Stimulated activated CD8-positive, alpha-beta memory T cell treated with anti-CD3 and anti-CD28 coated beads, Interleukin-4, amount 100 ng/mL, for 1 hour (primary cell): ENCODE measurements at places on chromosomes 13 and 19.

GRCh38 chr13:23888658-23889614 lies at the start of gene MIPEP:
MIPEP (minus strand) TSS chr13:23889400; CDS start chr13:23889320, 80 bp downstream.
- peak; percentile 80 for DNase-seq

- DNase-seq, result no peak
Measured at GRCh38 chr19:56162258-56162657, 13.6 kb upstream of the GALP start.

DNA sequence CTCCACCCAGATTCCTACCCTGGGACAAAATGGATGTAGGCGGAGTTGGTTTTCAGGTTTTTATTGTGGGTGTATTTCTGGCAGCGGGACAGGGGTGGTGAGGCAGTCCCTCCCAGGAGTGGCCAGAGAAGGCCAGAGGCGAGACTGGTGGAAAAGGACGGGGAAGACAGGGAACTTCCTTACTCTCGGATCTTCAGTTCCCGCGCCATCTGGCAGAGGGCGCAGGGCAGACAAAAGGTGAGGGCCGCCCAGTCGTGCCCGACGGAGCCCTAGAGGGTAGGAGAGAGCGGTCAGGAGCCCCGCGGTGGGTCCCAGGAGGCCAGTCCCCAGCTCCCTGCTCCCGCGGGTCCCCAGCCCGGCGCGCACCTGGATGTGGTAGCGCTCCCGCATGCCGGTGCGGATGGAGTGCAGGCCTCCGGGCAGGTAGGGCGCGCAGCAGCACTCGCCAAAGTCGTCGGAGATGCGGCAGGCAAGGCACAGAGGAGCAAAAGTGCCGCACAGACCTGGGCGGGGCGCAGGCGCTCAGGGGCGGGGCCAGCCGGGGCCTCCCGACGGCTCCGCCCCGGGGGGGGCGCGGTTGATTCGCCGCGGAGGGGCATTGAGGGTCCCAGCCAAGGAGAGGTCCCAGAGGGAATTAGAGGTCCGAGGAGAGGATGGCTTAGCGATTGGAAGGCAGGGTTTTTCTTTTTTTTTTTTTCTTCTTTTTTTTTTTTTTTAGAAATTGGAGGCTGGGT lies 3.0 kb downstream of the CNFN start:
- DNase-seq, result no peak

DNA sequence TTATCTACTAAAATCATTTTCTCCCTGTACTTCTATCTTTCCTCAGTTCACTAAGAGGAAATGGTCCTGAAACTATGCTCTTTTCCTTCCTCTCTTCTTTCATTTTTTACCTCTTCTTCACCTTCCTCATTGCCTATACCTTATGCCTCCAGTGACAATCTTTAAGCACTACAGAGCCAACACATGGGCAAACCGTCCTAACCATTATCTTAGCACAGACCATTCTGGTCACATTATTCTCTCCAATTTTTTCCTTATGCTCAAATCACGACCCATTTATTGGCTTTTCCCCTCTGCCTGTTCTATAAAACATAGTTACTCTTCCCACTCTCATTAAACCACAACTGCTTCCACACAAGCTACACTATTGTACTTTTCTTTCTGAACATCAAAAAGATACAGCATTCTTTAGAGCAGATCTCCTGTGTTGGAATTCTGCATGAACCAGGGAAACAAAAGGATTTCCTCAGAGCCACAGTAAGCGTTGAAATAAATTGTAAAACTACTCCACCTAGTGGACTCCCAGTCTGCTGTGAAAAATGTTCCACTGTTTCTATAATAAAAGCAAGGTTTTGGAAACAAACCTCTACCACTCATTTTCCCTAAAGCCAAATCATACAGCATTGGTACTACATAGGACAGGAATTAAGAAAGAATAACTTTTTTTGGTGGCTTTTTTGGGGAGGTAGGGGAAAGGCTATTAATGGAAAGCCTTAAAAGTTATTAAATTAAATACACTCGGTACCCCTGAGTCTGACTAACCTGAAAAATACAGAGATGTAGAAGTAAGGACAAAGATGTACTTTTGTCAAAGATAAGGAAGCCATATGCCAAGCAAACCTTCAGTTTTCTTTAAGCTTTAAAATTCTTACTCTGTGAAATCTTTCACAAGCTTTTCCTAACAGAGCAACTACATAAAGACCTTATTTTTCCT lies 19.5 kb downstream of the NUFIP1 start:
- no peak for DNase-seq

GRCh38 chr19:39941615-39942365 lies 7.4 kb upstream of the FCGBP start:
- DNase-seq, result peak; percentile 34

DNA sequence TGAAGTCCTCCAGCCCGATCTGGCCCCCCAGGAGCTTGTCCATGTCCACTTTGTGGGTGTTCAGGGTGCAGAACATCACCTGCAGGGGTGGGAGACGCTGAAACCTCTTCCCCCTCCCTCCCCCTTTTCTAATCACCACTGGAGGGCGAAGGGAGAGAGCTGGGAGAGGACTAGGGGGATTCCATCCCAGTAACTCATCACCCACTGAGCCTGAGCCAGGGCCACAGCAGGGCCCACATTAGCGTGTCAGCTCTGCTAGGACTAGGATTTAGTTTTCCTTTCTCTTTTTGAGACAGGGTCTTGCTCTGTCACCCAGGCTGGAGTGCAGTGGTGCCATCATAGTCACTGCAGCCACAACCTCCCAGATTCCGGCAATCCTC lies 5.5 kb upstream of the PTGER1 start:
- no peak for DNase-seq

GRCh38 chr19:53432088-53432661 lies 391 bp downstream of the ZNF761 start:
- DNase-seq, result no peak

DNA sequence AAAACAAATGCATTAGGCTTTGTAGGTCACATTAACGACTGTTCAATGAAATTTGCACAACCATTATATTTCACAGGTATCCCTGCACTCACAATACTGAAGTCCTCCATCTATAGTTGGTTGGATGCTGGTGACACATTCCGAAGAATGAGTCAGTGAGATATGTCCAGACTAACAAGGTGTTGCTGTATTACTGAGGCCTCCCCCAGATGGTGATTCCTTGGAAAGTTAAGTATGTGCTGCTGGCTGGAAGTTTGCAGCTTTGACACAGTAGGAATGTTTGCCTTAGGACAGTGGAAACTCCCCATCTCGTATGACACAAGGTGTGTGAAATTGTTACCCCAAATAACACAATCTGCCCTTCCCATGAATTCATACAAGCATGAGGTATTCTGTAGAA lies 46.6 kb downstream of the FGF14 start:
- DNase-seq, result no peak

- no peak for DNase-seq
Measured at GRCh38 chr13:73167028-73167820, 108.4 kb downstream of the KLF5 start.

GRCh38 chr13:61927648-61928047 lies 512.0 kb upstream of the PCDH20 start:
- no peak for DNase-seq

- DNase-seq, result peak; percentile 55
Measured at GRCh38 chr19:40806423-40807146, 7.6 kb downstream of the EGLN2 start.

GRCh38 chr19:7545904-7546303 lies 10.4 kb downstream of the PNPLA6 start:
- no peak for DNase-seq

DNA sequence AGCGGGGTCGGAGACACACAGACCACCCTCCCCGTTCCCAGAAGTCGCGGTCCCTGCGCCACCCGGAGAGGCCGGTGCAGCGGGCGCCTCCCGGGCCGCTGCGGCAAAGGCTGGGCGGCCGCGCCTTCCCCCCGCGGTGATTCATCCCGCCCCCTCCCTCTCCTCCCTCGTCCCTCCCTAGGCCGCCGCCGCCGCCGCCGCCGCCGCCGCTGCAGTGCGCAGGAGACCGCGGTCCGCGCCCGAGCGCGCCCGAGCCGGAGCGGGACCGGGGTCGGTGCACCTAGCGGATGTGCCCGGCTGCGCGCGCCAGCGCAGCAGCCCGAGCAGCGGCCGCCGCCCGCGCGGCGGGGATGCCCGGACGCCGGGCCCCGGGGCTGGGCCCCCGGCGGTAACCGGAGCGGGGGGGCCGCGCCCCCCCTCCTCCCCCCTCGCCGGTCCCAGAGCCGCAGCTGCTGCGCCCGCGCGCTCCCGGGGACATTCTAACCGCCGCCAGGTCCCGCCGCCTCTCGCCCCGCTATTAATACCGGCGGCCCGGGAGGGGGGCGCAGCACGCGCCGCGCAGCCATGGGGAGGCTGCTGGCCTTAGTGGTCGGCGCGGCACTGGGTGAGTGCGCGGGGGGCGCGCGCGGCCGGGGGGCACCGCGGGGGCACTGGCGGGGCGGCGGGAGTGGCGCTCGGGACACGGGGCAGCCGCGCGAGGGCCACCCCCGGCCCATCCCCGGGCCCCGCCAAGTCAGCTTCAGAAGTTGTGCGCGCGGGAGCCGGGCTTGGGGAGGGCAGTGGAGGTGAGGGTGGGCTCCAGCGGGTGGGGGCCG lies at the start of gene SCN1B:
Gene SCN1B (plus strand): TSS at position 214 of the 815 bp plus-strand sequence. CDS start 351 bp downstream, at position 565.
- peak; percentile 31 for DNase-seq

DNA sequence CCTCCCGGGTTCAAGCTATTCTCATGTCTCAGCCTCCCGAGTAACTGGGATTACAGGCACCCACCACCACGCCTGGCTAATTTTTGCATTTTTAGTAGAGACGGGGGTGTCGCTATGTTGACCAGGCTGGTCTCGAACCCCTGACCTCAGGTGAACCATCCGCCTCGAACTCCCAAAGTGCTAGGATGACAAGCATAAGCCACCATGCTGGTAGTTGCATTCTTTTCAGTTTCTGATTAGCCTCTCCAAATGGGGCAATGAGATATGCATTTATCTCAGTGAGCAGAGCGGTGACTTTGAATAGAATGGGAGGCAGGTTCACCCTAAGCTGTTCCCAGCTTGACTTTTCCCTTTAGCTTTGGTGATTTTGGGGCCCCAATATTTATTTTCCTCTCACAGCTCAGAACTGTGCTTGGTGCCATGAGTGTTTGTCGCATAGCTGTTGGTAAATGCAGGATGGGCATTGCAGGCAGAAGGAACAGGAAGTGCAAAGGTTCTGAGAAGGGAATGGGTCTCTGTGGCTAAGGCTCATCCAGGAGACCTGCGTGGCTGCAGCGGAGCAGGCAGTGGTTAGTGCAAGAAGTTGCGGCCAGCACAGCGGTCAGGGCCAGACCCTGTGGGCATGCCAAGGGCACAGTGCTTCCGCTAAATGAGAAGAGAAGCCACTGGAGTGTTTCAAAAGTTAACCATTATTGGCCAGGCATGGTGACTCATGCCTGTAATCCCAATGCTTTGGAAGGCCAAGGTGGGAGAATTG lies 20.7 kb downstream of the LYPD3 start:
- DNase-seq, result no peak

- DNase-seq, result no peak
Measured at GRCh38 chr19:13023656-13024055, 28.4 kb downstream of the NFIX start.

GRCh38 chr13:40910324-40911050 lies 108.6 kb downstream of the ELF1 start:
- DNase-seq, result no peak

DNA sequence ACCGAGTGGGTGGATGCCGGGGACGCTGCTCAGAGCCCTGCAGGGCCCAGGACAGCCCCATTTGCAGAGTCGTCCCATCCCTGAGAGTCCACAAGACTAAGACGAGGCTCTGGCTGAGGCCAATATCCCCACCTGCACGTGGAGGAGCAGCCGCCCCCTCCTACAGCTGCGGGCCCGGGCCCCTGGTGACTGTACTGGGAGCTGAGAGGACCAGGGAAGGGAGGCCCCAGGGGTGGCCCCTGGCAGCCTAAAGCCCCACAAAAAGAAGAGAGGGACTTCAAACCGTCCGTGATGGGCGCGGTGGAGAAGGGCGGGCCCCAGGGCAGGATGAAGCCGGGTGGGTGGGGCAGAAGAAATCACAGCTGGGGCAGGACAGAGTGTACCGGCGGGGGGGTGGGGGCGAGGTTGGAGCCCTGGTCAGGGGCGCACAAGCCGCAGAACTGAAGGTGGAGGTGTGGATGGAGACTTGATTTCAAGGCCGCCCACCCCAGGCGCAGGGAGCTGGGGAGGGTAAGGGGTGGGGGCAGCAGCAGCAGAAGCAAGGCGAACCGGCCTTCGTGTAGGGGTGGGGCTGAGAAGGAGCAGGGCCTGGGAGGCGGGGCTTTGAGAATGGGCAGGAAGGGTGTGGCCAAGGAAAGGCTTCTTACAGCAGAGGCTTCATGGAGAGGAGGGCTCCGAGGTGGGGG lies 12.9 kb downstream of the CFD start:
- DNase-seq, result no peak

- no peak for DNase-seq
Measured at GRCh38 chr19:14487370-14488125, 8.4 kb downstream of the GIPC1 start.

DNA sequence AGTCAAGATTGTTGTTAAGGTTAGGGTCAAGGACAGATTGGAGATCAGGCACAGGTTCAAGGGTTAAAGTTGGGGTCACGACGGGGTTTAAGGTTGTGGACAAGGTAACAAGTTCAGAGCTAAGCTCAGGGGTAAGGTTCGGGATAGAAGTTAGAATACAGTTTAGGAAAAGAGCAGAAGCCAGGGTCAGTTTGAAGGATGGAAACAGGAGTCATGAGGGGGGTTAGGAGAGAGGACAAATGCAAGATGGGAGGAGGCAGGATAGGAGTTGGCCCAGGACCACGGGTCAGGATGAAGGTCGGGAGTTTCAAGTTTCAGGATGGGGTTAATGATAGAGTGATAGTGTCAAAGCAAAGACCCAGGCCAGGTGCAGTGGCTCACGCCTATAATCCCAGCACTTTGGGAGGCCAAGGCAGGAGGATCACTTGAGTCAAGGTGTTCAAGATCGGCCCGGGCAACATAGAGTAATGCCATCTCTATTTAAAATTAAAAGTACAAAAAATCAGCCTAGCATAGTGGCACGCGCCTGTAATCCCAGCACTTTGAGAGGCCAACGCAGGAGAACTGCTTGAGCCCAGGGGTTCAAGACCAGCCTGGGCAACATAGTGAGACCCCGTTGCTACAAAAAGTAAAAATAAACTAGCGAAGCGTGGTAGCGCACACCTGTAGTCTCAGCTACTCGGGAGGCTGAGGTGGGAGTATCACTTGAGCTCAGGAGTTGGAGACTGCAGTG lies 7.7 kb downstream of the NPHS1 start:
- no peak for DNase-seq

DNA sequence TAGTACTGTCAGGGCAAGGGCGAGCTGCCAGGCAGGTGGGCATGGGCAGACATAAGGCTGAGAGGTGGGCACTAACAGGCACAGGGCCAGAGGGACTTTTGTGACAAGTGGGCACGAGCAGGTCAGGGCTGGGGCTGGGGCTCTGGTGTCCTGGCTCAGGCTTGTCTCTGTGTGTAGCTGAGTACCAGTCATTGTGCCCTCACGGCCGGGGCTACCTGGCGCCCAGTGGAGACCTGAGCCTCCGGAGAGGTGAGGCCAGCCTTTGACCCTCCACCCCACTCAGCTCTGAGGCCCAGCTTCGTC lies 21.6 kb downstream of the LTBP4 start:
- no peak for DNase-seq
